ENCODE measurements at places on chromosomes 2 and 18.

GRCh38 chr2:52512760-52513159 lies 1254.8 kb upstream of the CHAC2 start:
- DNase-seq, result no peak

DNA sequence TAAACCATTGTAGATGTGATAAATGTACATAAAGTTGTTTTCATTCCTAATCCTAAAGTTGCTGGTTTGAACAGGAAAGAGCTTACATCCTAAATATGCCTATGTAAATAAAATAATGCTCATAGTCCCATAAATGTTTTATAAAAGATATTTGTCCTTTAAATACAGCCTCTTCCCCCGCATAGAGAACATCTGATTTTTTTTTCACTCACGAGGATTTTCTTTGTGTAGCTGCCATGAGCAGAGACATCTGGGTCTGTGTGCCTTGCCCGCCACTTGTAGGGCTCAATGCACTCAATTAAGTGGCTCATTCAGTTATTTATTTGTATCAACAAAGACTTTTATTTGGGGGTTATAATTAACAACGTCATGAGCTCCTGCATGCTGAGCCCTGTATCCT lies 72.8 kb downstream of the SOWAHC start:
- DNase-seq, result no peak

GRCh38 chr2:113342650-113343049 lies 63.9 kb upstream of the PAX8 start:
- DNase-seq, result no peak

- DNase-seq, result no peak
Measured at GRCh38 chr2:216572582-216573578, 60.3 kb upstream of the IGFBP2 start.

DNA sequence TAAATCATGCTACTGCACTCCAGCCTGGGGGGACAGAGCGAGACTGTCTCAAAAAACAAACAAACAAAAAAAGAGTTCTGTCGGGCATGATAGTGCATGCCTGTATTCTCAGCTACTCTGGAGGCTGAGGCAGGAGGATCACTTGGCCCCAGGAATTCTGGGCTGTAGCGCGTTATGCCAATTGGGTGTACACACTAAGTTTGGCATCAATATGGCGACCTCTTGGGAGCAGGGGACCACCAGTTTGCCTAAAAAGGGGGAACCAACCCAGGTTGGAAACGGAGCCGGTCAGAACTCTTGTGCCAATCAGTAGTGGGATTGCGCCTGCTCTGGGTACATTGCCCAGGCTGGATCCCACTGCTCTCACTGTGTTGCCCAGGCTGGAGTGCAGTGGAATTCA lies 49.7 kb downstream of the SDC1 start:
- no peak for DNase-seq

DNA sequence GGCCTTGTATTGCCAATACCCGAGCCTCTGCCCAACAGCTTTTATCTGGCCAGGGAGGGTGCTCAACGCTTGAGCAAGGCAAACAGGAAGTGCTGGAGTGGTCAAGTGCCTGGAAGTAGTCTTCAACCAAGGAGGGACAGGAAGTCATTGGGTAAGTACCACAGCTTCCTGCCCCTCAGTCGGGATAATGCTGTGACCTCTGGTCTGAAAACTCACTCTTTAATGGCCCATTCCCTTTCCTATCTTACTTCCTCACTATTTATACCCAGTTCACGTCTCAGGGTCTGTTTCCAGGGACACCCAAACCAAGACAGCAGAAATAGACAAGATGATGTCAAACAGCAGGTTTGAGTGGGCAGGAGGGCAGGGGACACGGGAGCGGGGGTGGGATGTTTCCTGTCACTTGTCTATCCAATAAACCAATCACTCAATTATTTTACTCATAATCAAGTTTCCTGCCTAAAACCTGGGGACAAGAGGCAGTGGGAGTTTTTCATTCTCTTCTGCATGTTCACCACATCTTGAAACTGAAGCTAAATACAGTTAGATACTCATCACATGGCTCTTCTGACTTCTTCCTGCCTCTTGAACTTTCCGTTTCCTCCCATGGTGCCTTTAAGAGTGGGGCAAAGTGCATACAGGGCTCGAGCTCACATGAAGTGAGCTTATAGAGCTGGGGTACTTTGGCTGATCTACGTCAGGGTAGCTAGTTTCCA lies 68.9 kb upstream of the CAB39 start:
- no peak for DNase-seq

GRCh38 chr2:100018341-100019193 lies 123.8 kb downstream of the AFF3 start:
- DNase-seq, result no peak

DNA sequence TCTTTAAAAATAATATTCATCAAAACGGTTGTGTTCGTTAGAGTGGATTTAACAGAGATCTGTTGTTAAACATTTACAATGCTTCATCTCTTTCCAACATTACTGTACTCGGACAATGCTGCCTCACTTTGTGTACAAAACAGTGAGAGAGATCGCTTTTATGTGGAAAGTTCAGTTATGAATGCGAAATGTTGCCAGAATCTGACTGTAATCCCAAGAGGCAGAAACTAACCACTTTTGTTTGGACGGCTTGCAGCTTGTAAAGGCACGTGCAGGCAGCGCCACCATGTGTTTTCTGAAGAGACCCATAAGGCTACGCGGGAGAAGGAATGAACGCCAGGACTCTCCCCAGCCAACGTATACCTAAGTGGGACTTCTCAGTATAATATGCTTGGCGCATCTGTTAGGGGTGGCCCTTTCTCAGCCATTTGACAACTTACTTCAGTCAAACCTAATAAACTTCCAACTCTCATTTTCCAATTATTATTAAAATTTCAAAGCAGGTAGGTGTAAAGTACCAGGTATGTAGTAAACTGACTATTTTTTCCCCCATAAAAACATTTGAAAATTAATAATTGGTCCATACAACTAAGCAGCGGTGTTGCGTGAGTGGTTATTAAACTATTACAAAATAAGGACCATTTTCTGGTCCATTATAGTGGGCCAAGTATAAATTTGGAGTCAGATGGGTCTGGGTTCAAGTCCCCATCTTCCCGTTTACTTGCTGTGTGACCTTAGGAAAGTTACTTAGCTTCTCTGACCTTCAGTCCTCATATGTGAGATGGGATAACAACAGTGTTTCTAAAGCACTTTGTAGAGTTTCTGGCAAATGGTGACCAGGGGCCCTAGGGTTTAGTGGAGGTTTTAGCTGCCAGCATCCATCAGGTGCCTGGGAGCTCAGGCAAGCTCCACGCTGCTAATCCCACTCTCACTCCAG lies 5.6 kb upstream of the NAPG start:
- DNase-seq, result peak; percentile 74

DNA sequence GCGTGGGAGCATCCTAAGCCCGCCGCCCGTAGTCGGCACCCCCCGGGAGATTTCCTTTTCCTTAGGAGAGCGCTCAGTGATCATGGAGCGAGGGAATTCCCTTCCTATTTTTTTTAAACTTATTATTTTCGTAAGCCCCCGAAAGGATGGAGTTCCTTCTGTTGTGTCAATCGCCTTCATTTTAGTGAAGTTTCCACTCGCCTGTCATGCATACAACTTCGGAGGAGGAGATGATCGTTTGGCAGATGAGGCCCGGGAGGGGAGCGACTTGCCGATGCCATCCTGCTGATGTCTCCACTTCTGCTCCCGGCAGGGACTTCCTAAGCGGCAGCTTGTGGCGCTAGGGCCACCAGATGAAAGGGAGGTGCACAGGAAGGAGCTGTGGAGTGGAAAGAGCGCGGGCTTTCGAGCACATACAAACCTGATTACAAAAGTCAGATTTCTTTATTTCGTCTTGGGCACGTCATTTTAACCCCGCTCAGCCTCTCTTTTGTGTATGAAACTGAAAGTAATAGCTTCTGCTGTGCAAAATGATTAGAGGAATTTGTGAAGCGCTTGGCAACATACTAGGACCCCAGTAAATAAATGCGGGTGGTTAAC lies at the start of gene ADGRF3:
Gene ADGRF3 (minus strand): TSS at position 336 of the 600 bp plus-strand sequence. CDS start 555 bp downstream, outside the sequence.
- DNase-seq, result peak; percentile 58

GRCh38 chr2:42783511-42783910 lies 8.9 kb downstream of the HAAO start:
- no peak for DNase-seq

- DNase-seq, result no peak
Measured at GRCh38 chr2:185610301-185610700, 128.3 kb upstream of the FSIP2 start.

GRCh38 chr2:49972699-49973098 lies 818.4 kb upstream of the FSHR start:
- DNase-seq, result peak; percentile 31

- DNase-seq, result no peak
Measured at GRCh38 chr2:233480490-233481202, 85.9 kb downstream of the USP40 start.

- DNase-seq, result no peak
Measured at GRCh38 chr18:31356025-31356424, 20.6 kb upstream of the DSG4 start.

DNA sequence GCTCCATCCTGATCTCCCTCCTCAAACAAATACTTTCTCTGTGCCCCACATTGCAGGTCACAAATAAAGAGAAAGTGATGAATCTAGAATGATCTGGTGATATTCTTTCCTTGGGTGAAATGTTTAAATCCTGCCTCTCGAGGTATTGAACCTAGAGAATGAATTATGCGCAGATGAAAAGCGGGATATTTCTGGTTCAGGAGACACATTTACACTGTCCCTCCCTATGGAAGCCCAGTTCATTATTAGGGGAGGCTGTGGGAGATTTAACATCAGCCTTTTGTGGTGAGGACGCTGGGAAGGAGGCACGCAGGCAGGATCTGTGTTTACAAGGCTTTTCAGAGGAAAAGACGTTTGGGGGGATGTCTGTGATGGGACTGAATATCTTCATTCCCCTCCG lies 20.6 kb downstream of the MAPRE2 start:
- DNase-seq, result no peak

DNA sequence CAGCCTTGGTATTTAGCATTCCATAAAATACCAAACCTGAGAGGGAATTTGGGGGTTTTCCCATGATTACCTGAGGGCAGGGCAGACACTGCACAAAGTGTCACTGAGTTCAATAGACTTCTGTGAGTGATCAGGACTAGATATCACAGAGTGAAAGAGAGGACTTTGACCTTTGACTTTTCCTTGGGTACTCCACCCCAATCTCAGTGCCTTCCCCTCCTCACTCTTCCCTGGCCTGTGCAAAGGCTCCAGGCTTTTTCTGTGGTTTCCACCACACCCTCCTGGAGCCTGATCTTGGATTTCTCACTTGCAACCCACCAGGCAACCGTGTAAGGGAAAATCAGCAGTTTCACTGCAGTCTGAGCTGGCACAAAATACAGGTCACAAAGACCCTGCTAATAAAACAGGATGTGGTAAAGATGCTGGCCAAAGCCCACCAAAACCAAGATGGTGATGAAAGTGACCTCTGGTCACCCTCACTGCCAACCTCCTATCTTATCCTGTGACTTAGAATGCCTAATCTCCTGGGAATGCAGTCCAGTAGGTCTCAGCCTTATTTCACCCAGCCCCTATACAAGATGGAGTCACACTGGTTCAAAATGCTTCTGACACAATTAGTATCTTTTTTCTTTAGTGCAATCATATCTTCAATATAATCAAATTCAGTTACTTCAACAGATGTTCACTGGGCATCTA lies 64.0 kb downstream of the BOD1L2 start:
- no peak for DNase-seq

DNA sequence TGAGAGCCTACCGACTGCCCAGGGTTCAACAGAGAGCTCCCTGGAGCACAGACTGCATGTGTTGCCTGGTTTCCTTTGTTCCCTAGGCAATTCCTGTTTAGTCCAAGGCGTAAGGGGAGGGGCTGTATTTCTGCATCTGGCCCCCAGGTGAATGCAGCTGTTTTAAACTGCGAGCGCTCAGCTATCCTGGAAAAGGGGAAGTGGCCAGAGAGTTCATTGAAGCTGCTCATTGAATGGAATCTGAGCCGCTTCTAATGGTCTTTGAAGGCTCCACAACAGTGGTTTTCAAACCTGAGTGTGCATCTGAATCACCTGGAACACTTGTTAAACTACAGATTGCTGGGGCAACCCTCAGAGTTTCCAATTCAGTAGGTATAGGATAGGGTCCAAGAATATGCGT lies 18.1 kb downstream of the MAPK4 start:
- no peak for DNase-seq

DNA sequence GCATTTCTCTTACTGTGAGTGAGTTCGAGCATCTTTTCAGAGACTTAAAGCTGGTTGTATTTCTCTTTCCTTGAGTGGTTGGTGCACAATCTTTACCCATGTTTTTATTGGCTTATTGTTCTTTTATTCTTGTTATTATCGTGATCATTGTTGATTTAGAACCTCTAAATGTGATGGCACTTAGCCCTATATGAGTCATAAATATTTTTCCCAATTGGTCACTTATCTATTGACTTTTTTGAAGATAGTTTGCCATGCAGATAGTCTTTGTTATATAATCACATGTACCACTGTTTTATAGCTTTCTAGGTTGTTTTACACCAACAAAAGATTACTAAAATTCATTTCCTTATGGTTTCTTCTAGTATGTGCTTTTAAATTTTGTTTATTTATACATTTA lies 141.6 kb upstream of the MSH6 start:
- no peak for DNase-seq

- DNase-seq, result no peak
Measured at GRCh38 chr2:170922634-170923494, 6.2 kb upstream of the GORASP2 start.

- no peak for DNase-seq
Measured at GRCh38 chr2:23069923-23070322, 315.1 kb upstream of the KLHL29 start.

GRCh38 chr2:119489232-119489952 lies 34.9 kb downstream of the SCTR start:
- DNase-seq, result no peak

- DNase-seq, result no peak
Measured at GRCh38 chr2:60710707-60711106, 45.4 kb upstream of the PAPOLG start.

DNA sequence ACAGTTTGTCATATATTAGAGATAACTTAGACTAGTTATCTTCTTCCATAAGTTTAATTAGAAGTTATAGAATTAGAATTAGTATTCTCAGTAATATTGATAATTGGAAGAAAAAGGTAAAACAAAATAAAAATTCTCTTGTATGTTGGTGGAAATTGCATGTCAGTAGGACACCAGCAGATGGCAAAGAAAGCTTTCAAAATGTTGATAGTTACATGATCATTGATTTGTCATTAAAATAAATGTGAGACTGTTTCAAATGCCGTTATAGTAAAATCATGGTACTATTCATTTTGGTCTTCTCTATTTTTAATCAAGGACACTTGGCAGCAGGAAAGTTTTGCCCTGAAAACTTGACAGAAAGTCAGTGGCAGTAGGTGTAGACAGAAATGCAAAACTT lies 270.2 kb downstream of the TGIF1 start:
- no peak for DNase-seq

DNA sequence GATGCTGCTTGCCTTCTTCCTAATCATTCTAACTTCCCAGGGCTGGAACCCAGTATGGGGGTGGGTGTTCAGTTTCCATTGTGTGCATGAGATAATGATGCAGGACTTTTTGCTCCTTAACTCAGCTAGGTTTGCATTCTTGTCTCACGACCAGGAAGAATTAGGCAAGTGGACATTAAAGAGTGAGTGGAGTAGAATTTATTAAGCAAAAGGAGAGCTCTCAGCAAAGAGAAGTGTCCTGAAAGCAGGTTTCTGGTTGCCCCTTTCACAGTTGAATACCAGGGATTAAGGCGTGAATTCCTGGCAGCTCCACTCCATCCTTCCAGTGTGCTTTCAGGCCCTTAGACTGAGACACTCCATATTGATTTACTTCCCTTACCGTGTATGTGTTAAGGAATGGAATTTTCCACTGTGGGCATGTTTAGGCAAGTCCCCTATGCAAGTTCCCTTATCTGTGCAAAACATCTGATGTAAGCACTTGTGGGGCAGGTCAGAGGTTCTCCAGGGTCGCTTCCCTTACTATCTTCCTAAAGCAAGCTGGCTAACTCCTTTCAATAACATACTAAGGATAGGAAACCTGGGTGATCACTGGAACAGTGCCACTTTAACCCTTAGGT lies 126.5 kb downstream of the GPR39 start:
- no peak for DNase-seq

Measured in WTC11 (cell line).